ENCODE measurements at places on chromosomes 6 and 20. TPM values are rescaled to one million over a fixed set of nuclear protein-coding genes. Genes with fewer than 3 reads are reported as not detected.

TP53TG5 gene
- total RNA-seq, result not detected

OOEP gene
- total RNA-seq, result not detected

EYA4 gene
- total RNA-seq, result 3.3 TPM

GRCh38 chr20:56930876-56931275, 301.8 kb downstream of the TFAP2C start:
- H3K36me3 ChIP-seq, result no peaks in the 10 kb centered on the region
- peaks cover 19% of the 10 kb centered on the region for H3K27me3 ChIP-seq
- no peak for DNase-seq
- H3K4me1 ChIP-seq, result no peaks in the 10 kb centered on the region
- no peak overlapping the region for H3K4me3 ChIP-seq
- no peak overlapping the region for H3K27ac ChIP-seq

DNA sequence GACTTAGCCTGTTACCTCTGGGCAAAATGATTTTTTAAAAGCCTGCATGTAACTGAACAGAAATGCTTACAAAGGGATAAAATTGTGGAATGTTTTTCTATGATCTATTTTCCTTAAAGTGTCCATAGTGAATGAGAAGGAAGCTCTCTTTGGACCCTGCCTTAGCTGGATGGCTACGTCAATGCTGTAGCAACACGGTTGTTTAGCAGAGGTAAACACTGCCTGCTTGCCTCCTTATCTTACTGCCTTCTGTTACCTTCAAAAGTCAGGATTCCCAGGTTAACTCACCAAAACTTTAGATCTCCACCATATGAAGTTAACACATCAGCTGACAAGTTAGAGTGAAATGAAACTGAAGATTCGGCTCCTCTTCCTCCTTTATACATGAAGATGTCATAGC, 402.6 kb downstream of the SAMD5 start:
- H3K4me1 ChIP-seq, result no peaks in the 10 kb centered on the region
- no peak for DNase-seq
- no peak overlapping the region for H3K4me3 ChIP-seq
- H3K27ac ChIP-seq, result no peak overlapping the region

DNA sequence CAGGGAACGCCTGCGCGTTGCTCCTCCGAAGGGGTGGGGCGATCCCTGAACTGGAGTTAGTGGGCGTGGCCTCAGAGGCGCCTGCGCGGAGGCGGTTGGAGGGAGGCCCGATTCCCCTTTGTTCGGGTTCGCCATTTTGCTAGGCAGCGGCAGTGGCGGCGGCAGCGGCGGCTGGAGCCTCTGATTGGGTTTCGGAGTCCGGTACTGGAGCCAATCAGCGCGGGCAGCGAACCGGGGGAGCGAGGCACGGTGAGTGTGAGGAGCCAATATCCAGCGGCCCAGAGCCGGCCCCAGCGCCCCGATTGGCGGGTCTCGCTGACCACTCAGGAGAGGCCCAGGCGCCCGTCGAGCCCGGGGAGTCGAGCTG, at the start of gene NFYA:
Gene NFYA (plus strand): TSS at position 139 of the 367 bp plus-strand sequence. CDS start 6,116 bp downstream, outside the sequence.
- peak within 1 kb of the TSS; percentile 100 for H3K27ac ChIP-seq
- peaks cover 39% of the 10 kb centered on the region for H3K4me1 ChIP-seq
- no peak for DNase-seq
- no peaks in the 10 kb centered on the region for H3K36me3 ChIP-seq
- no peaks in the 10 kb centered on the region for H3K27me3 ChIP-seq

DNA sequence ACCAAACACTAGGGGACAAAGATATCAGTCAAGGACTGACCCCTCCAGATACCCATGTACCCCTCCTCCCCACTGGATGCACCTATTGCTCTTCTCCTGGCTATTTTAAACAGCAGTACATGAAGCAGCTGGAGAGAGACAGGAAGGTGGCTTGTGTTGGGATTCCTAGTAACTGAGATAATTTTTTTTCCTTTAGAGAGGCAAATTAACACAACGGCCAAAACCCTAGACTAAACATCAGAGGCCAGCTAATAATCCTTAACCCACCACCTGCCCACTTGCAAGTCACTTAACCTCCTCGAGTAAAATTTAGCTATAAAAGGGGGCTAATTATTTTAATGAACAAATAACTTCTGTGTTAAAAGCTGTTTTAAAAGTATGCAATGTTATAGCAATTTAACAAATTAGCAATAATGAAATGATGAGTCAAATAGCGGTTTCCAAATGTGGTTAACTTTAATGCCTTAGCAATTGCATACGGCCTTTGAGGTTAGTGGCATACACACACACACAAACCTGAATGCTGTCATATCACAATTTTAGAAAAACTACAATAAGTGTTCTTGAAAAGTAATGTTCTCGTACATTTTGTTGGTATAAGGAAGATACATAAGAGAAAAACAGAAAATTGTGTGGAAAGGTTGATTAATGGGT, 151.7 kb downstream of the FRK start:
- H3K4me1 ChIP-seq, result no peaks in the 10 kb centered on the region
- H3K27me3 ChIP-seq, result no peaks in the 10 kb centered on the region
- H3K4me3 ChIP-seq, result no peak overlapping the region
- H3K27ac ChIP-seq, result no peak overlapping the region
- no peaks in the 10 kb centered on the region for H3K36me3 ChIP-seq

Measured in thyroid gland (tissue), 4 donors.